ENCODE measurements at places on chromosomes 3 and 15.

GRCh38 chr3:11539218-11539617 is 104.5 kb downstream of the VGLL4 start:
- DNase-seq, result no peak

- DNase-seq, result no peak
Observed at GRCh38 chr3:42799376-42799775, 4.9 kb downstream of the HIGD1A start.

DNA sequence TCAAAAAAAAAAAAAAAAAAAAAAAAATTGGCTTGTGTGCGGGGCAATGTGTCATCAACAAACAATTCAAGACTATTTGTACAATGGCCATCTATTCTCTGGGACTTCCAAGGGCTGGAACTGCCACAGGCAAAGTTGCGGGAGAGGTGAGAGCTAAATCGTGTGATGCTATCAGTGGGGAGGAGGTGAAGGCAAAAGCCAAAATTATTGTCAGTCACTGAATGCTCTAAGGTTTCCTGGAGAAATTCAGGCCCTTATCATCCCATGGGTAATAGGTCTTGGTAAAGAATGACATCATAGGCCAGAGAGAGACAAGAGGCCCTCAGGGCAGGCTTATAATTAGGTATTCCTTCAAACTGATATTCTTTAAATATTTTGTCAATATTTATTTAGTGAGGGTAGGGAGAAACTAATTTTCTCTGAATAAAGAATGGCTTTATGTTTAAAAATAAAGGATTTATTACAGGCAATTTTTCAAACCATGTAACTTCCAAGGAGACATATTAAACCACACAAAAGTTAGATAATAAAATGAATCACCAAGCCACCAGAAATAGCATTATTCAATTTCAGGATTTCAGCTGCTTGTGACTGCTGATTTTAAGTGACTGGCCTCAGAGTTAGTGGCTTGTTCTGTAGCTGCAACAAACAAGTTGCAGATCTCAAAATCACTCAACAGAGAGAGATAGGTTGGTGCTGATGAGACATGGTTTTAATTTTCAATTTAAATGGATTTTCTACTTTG is 226.3 kb upstream of the MRPL3 start:
- DNase-seq, result no peak

DNA sequence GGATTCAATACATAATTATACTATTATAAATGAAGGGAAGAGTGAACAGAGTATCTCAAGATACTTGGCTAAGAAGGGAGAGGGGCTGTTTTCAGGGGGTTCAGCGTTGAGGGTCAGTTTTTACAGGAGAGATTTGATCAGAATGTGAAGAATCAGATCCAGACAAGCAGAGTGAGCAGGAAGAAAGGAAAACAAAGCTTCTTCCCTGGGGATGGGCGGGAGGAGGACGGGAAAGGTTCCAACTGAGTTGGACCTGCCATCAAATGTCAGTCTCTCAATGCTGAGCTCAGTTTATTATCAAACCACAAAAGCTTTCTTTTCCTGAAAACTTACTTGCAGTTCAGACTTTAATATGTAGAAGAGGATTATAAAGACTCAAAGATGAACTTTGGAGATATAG is 6.0 kb upstream of the MELTF start:
- no peak for DNase-seq

DNA sequence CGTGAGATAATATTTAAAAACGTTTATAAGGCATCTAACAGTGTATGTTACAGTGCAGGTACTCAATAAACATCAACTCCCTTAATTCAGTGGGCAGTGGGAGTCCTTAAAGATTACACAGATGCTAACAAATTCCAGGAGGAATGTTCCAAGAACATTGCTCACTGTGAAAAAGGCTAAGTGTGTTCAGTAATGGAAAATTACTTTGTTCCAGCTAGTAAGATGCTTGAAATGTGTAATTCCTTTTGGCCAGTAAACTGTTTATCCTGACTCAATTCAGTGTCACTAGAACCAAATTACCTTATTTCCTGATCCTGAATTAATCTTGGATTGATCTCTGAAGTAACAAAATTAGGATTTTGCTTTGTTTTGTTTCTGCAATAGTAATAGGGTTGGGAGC is 54.2 kb upstream of the SEMA6D start:
- no peak for DNase-seq

Measured in stimulated activated CD8-positive, alpha-beta memory T cell treated with anti-CD3 and anti-CD28 coated beads, Interleukin-12 subunit alpha, Interleukin-12 subunit beta, amount 100 ng/mL, for 4 hours (primary cell).